ENCODE measurements at places on chromosomes 3 and 15.

DNA sequence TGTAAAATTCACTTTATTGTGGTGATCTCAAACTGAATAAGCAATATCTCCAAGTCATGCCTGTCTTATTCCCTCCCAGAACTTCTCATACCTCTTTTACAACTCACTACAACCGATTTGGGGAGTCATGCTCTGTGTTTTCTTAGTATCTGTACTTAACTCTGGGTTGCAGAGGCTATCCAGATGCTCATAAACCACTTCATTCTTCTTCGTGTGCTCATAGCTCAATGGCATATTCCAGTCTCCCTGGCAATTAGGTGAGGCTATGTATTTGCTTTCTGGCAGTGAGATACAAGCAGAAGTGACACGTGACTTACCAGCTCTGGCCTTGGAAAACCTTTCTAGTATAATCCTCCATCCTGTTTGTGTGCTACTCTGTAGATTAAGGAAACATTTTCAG is 360.9 kb downstream of the ZNF385D start:
- no peak for DNase-seq

GRCh38 chr3:184636741-184637316 is 75.0 kb downstream of the MAGEF1 start:
- peak; percentile 62 for DNase-seq

- DNase-seq = no peak
Measured at GRCh38 chr15:94858449-94858848, 627.1 kb downstream of the MCTP2 start.

DNA sequence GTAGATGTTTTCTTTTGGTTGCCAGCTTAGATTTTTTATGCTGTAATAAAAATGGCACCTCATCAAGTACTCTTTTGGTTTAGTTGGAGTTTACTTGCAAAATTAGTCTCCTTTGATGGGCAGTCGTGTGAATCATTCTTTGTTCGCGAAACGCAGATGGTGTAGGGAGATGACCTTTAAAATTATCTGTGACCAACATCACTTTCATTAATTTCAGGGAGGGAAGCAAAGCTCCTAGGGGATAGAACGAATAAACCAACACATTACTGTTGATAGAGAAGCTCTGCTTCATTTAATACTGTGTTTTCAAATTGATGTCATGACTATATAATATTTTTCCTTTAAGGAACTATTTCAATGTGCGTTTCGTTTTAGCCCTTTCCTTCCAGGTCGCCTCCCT is 67.4 kb downstream of the USP13 start:
- DNase-seq = no peak

DNA sequence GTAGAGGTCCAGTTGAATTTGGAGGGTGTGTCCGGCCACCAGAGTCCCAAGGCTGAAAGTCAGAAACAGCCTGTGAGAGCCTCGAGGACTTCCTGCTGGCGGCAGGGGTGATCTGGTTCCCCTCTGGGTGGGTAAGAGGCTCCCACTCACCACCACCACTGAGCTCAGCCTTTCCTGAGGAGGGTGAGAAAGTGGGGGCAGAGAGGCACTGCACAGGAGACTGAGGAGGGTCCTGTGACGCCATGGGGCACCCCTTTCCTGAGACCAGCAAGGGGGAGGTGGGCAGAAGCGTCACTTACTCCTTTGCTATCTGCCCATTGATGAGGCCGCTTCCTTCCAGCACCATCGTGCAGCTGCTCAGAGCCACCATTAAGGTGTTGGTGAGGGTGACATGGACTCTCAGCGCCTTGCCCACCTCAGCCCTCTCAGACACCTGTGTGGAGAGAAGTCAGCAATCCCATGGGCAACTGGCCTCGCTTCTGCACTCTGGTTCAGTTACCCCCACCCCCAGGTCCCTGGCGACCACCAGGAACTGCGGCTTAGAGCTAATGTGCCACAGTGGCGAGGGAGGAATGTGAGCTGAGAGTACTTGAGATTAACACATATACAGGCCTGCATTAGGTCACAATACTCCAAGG is 10.0 kb upstream of the TGM5 start:
- DNase-seq = no peak

DNA sequence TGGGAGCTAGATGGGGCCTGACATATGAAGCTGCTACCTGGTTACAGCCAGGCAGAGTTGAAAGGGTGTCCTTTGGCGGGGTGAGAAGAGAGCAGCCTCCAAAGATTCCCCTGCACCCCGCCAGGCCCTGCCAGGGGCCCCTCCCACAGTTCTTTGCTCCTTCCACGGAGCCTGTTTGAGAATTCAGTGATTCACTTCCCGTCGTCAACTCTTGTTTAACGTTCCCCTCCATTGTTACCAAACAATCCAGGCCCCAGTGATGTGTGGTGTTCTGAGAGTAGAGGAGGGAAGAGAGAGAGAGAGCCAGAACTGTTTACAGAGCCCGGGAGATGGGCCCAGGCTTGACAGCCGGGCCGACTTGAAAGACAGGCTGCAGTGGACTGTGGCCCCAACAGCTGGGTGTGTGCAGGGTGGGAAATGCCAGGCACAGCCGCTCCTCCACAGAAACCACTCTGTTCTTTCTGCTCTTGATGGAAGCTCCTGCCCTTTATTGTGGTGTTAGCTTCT is 81.5 kb downstream of the SMAD3 start:
- peak; percentile 42 for DNase-seq

DNA sequence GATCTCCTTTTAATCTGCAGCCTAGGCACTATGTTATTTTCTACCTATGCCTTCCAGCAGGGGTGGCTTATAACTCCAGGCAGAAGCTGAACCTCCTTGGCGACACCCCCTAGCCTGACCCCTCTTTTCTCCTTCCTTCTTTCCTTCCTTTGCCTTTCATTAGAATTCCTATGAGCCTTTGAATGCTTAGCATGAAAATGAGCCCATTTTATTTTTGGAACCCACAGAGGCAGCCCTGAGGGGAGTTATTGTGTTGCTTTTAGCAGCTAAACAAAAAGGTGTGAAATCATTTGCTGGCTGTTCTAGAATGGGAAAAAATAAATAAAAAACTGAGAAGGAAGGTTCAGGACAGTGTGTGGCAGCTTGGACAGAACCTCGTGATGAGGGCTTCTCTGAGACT is 164.6 kb upstream of the ICE2 start:
- no peak for DNase-seq

DNA sequence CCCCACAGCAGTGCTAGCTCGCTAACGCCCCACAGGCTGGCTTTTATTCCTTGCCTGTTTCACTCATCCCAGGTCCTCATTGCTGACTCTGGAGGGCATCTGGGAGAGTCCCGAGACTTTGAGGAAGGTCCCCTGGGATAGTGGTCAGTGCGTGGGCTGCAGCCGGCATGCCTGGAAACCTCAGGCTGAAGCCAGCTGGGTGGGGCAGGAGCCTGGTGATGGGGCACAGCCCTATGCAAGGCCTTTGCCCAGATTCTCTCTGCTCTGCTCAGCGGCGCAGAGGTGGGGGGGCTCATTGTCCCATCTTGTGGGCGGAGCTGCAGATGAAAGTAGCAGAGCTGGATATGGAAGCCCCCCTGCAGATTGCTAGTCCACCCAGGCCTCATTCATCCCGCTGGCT is 55.7 kb upstream of the SMAD6 start:
- DNase-seq = no peak

DNA sequence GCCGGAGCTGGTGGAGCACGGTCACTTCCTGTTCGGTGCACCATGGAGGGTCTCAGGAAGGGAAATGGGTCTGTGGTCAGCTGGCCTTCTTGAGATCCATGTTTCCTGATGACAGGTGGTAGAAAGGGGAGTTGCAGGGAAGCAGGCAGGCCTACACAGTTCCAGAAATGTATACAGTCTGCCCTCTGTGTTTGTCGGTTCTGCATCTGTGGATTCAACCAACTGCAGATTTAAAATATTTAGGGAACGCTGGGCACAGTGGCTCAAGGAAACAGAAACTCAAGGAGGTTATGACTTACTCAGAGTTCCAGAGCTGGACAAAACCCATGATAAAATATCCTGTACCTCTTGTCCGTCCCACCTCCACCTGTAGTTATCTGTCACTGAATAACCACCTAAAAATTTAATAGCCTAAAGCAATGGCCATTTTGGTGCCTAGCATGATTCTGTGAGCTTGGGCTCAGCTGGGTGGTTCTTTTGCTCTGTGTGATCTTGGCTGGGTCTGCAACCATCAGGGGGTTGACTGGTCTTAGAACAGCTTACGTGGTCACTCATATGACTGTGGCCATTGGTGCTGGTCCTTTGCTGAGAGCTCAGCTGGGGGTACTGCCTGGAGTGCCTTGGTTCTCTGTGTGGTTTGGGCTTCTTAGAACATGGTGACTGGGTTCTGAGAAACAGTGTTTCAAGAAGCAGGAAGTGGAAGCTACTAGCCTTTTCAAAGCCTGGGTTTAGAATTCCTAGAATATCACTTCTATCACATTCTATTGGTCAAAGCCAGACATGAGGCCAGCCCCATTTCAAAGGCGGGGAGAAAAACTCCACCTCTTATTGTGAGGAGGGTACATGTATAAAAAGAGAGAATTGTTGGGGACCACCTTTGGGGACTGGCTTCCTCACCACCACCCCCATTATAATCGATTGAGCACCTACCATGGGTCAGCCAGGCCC is 239.7 kb upstream of the BHLHE40 start:
- no peak for DNase-seq

- peak; percentile 15 for DNase-seq
Measured at GRCh38 chr15:54772663-54773062, 424.1 kb downstream of the RSL24D1 start.

DNA sequence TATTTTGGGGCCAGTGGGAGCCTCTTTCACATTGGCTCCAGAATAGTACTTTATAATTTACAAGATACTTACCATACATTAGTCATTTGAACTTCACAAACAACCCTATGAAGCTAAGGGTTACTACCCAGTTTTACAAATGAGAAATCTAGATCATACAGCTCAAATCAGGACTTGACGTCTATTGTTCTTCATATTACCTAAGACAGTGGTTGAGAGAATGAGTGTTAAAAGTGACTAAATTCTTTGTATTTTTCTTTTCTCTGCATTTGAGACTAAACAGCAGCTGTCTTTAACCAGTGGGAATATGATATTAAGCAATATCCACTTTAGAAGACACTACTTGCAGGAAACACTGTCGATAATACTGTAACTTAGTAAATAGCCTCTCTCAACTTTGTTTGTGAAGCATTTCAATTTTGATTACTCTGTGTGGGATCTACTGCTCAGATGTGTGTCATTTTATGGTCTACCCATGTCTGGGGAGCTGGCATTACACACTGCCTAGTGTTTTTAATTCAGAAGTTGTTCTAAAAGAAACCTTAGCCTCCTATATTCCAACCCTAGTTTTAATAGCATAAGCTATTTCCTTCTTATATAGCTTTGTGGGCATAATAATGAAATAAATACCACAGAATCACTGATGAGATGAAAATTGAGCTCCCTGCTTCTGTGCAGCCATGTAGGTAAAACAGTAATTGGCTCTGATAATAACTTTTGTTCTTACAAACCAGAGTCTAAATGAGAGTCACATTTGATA is 45.9 kb downstream of the IQCH start:
- no peak for DNase-seq
